Natural killer cell treated with Interleukin-12 subunit alpha and Interleukin-12 subunit beta and Interleukin-15 and Interleukin-18, amount 100 ng/mL, for 72 hours (primary cell): ENCODE measurements at places on chromosomes 2 and 18. TPM values are rescaled to one million over a fixed set of nuclear protein-coding genes. Genes with fewer than 3 reads are reported as not detected.

Gene SDC1
- not detected for total RNA-seq

Gene SERPINB3
- total RNA-seq: not detected

Gene HOXD8
- not detected for total RNA-seq

Gene TSPYL6
- not detected for total RNA-seq

Gene GPR45
- total RNA-seq: not detected

Gene ADGRF3
- 2.1 TPM for total RNA-seq

Gene MCEE
- total RNA-seq: 12.4 TPM

Gene DGKD
- 124 TPM for total RNA-seq

Gene LYPD1
- not detected for total RNA-seq

Gene THSD7B
- total RNA-seq: not detected

Gene STON1
- 2.0 TPM for total RNA-seq

Gene ACTG2
- total RNA-seq: not detected

Gene COL4A4
- 0.62 TPM for total RNA-seq

Gene RNF149
- 85.6 TPM for total RNA-seq

Gene NYAP2
- total RNA-seq: not detected

Gene SIX2
- not detected for total RNA-seq

Gene PDE1A
- total RNA-seq: not detected

Gene CPO
- not detected for total RNA-seq

Gene TMEM37
- total RNA-seq: not detected

Gene BMP10
- not detected for total RNA-seq

Gene CCDC150
- 43.5 TPM for total RNA-seq

Gene AGXT
- not detected for total RNA-seq

Gene EPG5
- 48.9 TPM for total RNA-seq

Gene HSBP1L1
- 1.2 TPM for total RNA-seq

Gene ATP6V1B1
- 7.2 TPM for total RNA-seq

Gene COBLL1
- 3.1 TPM for total RNA-seq

Gene CRYGC
- total RNA-seq: not detected

Gene PSD4
- 299 TPM for total RNA-seq

Gene TOGARAM2
- total RNA-seq: 7.7 TPM
